Activated T-cell treated with anti-CD3 and anti-CD28 coated beads for 24 hours (primary cell): ENCODE measurements at places on chromosomes 7 and 10.

- no peak for DNase-seq
These were observed 21.4 kb upstream of the RSBN1L start for GRCh38 chr7:77674878-77675277.

GRCh38 chr7:74568658-74569057 is 88.9 kb upstream of the GTF2I start:
- no peak for DNase-seq

GRCh38 chr10:102306006-102306405 is 60.7 kb downstream of the GBF1 start:
- no peak for DNase-seq

GRCh38 chr10:19541299-19541698 is 274.9 kb upstream of the PLXDC2 start:
- DNase-seq = no peak

- DNase-seq = no peak
These were observed 10.1 kb upstream of the JAKMIP3 start for GRCh38 chr10:132055616-132056015.

GRCh38 chr10:13536674-13537366 is 8.0 kb upstream of the BEND7 start:
- DNase-seq = peak; percentile 6

DNA sequence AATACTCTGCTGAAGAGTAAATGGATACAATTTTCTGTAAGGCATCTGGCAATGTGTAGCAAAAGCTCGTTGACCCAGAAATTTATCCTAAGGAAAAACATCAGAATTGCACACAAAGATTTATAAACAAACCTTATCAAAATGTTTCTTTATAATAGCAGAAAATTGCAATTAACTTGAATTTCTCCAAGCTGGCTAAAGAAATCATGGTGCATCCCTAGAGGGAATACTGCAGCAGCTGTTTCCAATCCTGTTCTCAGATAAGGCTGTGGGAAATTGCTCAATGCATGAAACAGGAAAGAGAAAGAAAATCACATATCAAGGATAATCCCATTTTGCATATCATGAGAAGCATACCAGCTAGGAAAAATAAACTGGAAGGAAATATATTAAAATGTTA is 18.7 kb downstream of the TACR2 start:
- no peak for DNase-seq
